ENCODE measurements at places on chromosomes 4 and X. TPM values are rescaled to one million over a fixed set of nuclear protein-coding genes. Genes with fewer than 3 reads are reported as not detected.

Gene NLGN4X
- total RNA-seq: 3.1 TPM

Gene USP53
- total RNA-seq: 149 TPM

Gene VSIG4
- 253 TPM for total RNA-seq

Gene EIF2S3
- total RNA-seq: 139 TPM

Gene TSPYL2
- 40.5 TPM for total RNA-seq

Gene CITED1
- total RNA-seq: not detected

Gene ATP5ME
- 104 TPM for total RNA-seq

Gene ADH7
- not detected for total RNA-seq

Gene UCHL1
- 42.0 TPM for total RNA-seq

Gene NSUN7
- 3.2 TPM for total RNA-seq

Gene ZNF732
- 0.54 TPM for total RNA-seq

Gene TMEM47
- 210 TPM for total RNA-seq

Gene CPXCR1
- total RNA-seq: not detected

Gene NHS
- 5.9 TPM for total RNA-seq

Gene EREG
- total RNA-seq: 2.4 TPM

Gene GASK1B
- 45.8 TPM for total RNA-seq

Gene AMOT
- total RNA-seq: 6.8 TPM

Gene ZNF330
- 44.9 TPM for total RNA-seq

Gene ABCG2
- 5.0 TPM for total RNA-seq

Gene AGA
- total RNA-seq: 18.5 TPM

Gene F9
- not detected for total RNA-seq

Gene FUNDC2
- total RNA-seq: 96.3 TPM

Gene ARMCX4
- 21.9 TPM for total RNA-seq

Gene CLCN4
- 1.8 TPM for total RNA-seq

Gene MTTP
- total RNA-seq: 3.5 TPM

Gene ATP2B3
- 0.31 TPM for total RNA-seq

Gene XPNPEP2
- 8.3 TPM for total RNA-seq

Gene ADRA2C
- total RNA-seq: 1.2 TPM

Gene CPE
- 175 TPM for total RNA-seq

Gene GLUD2
- total RNA-seq: 1.1 TPM

Gene XAGE1A
- total RNA-seq: not detected

Gene ATP7A
- total RNA-seq: 8.6 TPM

Gene WDR44
- 26.4 TPM for total RNA-seq

Gene SSX1
- not detected for total RNA-seq

Gene NIPAL1
- total RNA-seq: 2.0 TPM

Gene CT45A3
- not detected for total RNA-seq

Gene GYPB
- not detected for total RNA-seq

Gene ADH1B
- total RNA-seq: 519 TPM

Gene SRPX2
- 36.2 TPM for total RNA-seq

Gene IBSP
- not detected for total RNA-seq

Gene VSIG1
- not detected for total RNA-seq

Gene GUCY1A1
- 69.4 TPM for total RNA-seq

Gene GNRHR
- not detected for total RNA-seq

Gene DUSP21
- total RNA-seq: not detected

Gene WNK3
- total RNA-seq: 4.3 TPM
